ENCODE measurements at places on chromosomes 2 and 18.

GRCh38 chr2:29632018-29632417 is 289.4 kb downstream of the ALK start:
- H3K36me3 ChIP-seq = no peaks in the 10 kb centered on the region
- no peak overlapping the region for H3K4me3 ChIP-seq
- no peak for DNase-seq
- no peak overlapping the region for H3K27ac ChIP-seq
- H3K27me3 ChIP-seq = no peaks in the 10 kb centered on the region

DNA sequence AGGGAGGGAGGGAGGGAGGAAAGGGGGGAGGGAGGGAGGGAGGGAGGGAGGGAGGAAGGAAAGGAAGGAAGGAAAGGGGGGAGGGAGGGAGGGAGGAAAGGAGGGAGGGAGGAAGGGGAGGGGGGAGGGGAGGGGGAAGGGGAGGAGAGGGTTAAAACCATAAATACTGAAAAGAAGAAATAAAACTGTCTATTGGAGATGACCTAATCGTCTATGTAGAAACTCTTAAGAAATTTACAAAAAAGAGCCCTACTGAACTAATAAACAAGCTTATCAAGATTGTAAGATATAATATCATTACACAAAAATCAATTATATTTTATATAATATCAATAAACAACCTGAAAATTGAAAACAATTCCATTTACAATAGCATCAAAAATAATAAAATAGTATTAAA is 32.3 kb upstream of the CTDP1 start:
- no peak for DNase-seq
- H3K4me3 ChIP-seq = no peak overlapping the region

- H3K27me3 ChIP-seq = no peaks in the 10 kb centered on the region
- no peak for DNase-seq
- no peaks in the 10 kb centered on the region for H3K4me1 ChIP-seq
- no peak overlapping the region for H3K4me3 ChIP-seq
Observed at GRCh38 chr2:150624001-150624401, 136.5 kb upstream of the RND3 start.

GRCh38 chr2:36433311-36434217 is 78.0 kb downstream of the CRIM1 start:
- no peaks in the 10 kb centered on the region for H3K27me3 ChIP-seq
- no peak for DNase-seq
- H3K4me3 ChIP-seq = no peak overlapping the region

DNA sequence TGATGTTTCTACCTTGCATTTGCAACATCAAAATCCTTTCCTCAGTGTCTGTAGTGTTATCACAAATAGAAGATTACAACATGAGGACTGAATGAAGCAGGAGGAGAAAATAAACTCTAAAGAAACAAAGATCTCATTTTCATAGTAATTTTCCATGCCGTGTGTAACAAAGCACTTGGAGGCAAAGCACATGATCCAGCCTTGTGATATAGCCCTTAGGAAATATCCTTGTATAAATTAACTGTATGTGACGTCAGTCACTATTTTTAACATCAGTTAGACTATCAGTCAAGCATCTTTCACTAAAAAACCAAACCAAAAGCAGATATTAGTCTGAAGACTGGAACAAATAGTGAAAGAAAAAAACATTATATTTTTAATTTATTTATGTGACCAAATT is 492.1 kb upstream of the CNTNAP5 start:
- no peaks in the 10 kb centered on the region for H3K27me3 ChIP-seq
- DNase-seq = no peak
- no peaks in the 10 kb centered on the region for H3K4me1 ChIP-seq

DNA sequence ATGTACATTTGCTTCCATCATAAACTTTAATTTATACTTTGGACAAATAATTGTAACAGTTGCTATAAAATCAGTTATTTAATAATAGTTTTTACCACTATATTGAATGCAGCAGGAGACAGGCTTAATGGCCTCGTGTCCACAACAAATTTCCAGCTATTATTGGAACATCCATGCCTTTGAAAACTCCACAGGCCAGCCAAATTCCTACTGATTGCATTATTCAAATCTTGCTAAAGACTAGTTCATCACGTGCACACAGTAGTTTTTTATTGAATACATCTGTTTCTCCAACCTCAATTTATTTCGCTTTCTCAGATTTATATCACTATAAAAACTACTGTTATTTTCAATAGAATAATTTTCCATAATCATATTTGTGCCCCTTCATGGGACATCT is 18.4 kb upstream of the PTPRM start:
- H3K4me1 ChIP-seq = no peaks in the 10 kb centered on the region
- H3K27ac ChIP-seq = no peak overlapping the region
- H3K36me3 ChIP-seq = no peaks in the 10 kb centered on the region
- no peaks in the 10 kb centered on the region for H3K27me3 ChIP-seq

DNA sequence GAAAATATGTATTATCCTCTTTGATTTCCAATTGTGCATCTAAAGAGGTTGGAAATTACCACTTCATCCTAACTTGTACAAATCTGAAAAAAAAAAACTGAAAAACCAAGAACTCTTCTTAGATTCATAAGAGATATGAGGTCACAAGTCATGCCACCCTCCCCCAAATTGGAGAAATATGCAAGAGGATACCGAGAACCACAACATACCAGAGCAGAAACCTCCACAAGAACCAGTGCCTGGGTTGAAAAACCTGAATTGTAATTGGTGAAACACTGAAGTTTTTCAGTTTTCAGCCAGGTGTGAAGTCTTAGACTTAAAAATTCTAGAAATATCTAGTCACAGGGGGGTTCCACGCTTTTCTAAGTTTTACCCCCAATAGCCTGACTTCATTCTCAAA is 1029.5 kb upstream of the LRRTM1 start:
- H3K4me3 ChIP-seq = no peak overlapping the region
- H3K36me3 ChIP-seq = no peaks in the 10 kb centered on the region
- DNase-seq = no peak
- no peaks in the 10 kb centered on the region for H3K27me3 ChIP-seq

DNA sequence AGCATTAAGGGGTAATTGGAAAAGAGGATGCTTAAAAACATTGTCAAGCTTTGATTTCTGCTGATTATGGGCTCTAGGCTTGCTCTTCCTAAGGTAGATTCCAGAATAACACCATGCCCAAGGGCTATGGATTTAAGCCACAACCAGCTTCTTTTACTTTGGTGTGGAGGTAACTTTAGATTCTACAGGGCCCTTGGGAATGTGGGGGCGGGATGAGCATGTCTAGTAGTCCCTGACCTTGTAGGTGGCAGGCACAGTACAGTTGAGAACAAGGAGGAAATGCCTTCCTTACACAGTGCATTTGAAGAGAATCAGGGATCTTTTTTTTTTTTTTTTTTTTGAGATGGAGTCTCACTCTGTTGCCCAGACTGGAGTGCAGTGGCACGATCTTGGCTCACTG is 364.2 kb downstream of the NYAP2 start:
- DNase-seq = no peak
- H3K4me3 ChIP-seq = no peak overlapping the region
- no peaks in the 10 kb centered on the region for H3K27me3 ChIP-seq
- no peak overlapping the region for H3K27ac ChIP-seq

- H3K36me3 ChIP-seq = no peaks in the 10 kb centered on the region
- H3K4me3 ChIP-seq = no peak overlapping the region
- no peak for DNase-seq
- H3K27me3 ChIP-seq = no peaks in the 10 kb centered on the region
- H3K27ac ChIP-seq = no peak overlapping the region
Observed at GRCh38 chr18:78753240-78753639, 226.4 kb upstream of the SALL3 start.

DNA sequence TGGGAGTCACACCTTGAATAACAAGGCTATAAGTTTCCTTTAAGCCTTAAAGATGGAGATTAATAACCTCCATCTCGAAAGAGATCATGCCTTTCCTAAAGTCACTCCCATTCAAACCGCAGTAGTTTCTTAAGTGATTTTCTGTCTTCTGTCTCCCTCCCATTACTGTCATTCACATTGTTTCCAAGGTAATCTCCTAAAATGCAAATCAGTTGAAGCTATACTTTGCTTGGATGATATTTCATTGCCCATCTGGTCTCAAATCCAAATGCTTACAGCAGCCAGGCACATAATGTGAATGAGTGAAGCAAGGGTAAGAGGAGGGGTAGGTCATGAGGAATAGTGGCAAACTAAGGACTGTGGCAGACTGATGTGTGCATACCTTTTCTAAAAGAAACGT is 116.4 kb downstream of the CCDC141 start:
- no peak overlapping the region for H3K27ac ChIP-seq
- no peaks in the 10 kb centered on the region for H3K36me3 ChIP-seq
- H3K4me3 ChIP-seq = no peak overlapping the region
- H3K27me3 ChIP-seq = no peaks in the 10 kb centered on the region

- H3K4me1 ChIP-seq = peaks cover 9% of the 10 kb centered on the region
- H3K4me3 ChIP-seq = no peak overlapping the region
- H3K27me3 ChIP-seq = no peaks in the 10 kb centered on the region
- no peak for DNase-seq
- H3K36me3 ChIP-seq = no peaks in the 10 kb centered on the region
- H3K27ac ChIP-seq = no peak overlapping the region
Observed at GRCh38 chr2:223945755-223946154, 620 bp upstream of the WDFY1 start.

DNA sequence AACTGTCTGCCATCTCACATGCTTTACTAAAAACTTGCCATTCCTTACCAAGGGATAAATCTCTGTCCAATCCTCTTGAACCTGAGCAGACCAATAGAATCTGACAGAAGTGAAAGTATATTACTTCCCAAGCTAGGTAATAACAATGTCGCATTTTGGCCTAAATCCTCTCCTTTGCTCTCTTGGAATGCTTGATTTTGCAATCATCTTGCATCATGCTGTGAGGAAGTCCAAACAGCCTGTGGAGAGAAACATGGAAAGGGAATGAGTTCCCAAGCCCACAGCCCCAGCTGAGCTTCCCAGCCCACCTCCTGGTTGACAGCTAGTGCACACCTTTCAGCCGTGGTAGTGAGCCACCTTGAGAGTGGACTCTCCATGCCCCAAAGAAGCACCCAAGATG is 540.6 kb downstream of the STK39 start:
- H3K36me3 ChIP-seq = no peaks in the 10 kb centered on the region
- H3K27me3 ChIP-seq = no peaks in the 10 kb centered on the region
- H3K4me1 ChIP-seq = no peaks in the 10 kb centered on the region
- DNase-seq = no peak
- H3K27ac ChIP-seq = no peak overlapping the region

DNA sequence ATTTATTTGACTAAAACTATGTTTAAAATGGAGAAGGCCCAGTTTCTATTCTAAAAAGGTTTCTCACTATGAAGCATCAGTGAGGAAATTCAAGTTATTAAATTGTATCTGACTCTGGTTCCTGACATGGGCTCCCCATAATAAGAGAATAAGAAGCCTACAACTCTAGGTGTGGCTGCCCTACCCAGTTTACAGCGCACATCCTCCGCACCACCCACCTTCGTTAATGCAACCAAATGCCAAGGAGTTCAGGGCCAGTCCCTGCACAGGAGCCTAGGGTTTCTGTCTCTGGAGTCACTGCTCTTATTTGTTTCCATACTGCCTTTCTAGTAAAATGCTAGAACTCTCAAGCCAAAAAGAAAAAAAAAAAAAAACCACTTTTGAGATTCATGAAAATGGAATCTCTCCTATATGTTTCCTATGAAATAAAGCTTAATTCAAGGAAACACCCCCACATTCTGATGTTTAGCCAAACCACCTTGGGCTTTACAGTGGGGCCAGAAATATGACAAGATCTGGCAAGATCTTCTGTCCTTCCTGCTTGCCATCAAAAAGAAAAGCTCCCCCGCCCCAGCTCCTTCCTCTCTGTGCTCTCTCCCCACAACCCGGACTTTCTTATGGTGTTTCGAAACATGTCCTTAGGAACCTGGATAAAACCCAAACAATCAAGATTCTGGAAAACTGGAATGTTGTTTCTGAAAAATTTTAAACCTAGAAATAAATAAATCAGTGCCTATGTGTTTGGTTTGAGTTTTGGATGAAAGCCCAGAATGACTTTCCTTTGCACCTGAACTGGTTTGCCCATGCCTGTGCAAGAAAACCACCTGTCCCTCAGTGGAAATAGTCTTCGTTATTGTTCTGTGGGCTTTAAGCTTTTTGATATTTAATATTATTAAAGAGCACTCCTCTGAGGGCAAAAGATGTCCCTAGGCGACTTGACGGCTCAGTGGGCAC is 136.7 kb downstream of the SP3 start:
- no peak for DNase-seq
- no peaks in the 10 kb centered on the region for H3K4me1 ChIP-seq
- no peak overlapping the region for H3K27ac ChIP-seq
- peaks cover 6% of the 10 kb centered on the region for H3K27me3 ChIP-seq
- H3K4me3 ChIP-seq = no peak overlapping the region
- H3K36me3 ChIP-seq = no peaks in the 10 kb centered on the region

DNA sequence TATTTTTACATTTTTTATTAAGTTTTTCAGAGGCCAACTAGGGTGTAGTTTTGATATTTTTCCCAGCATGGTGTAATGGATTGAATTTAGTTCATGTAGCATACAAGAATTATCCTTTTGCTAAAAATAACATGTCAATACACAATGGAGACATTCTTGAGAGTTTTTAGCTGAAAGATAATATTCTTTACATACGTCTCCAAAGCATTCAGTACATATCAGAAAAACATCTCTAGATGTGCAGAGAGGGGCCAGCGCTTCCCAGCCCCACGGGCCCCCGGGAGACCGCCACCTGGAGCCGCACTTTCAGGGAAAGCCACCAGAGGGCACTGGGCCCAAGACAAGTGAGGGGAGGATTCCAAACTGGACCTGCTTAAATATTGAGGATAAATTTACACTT is 499.4 kb downstream of the GALR1 start:
- no peaks in the 10 kb centered on the region for H3K4me1 ChIP-seq
- no peak for DNase-seq
- no peaks in the 10 kb centered on the region for H3K36me3 ChIP-seq
- H3K27me3 ChIP-seq = no peaks in the 10 kb centered on the region
- H3K27ac ChIP-seq = no peak overlapping the region

DNA sequence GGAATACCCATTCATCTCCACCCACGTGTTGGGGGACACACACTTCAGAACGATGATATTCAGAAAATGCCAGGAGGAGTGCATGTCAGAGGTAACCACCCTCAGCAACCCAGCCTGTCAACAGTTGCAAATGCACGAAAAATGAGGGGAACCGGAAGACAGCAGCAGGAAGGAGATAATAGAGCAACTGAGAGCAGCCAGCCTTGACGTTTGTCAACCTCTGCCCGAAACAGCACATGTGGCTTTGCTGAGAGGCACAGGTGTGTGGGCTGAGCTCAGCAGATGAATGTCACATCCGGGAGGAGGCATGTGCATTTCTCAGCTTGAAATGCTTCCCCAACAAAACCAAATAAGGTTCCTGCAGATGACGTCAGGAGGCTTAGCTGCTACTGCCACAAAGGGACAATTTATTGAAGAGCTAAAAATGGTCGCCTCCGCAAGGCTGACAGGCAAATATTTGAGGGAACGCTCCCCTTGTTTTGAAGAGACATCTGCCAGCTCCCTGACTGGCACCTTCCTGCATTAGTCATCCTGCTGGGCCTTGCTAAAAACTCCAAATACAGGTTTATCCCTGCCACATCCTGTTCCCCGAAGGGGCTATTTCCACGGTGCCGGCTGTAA is 419.0 kb downstream of the NBAS start:
- no peaks in the 10 kb centered on the region for H3K36me3 ChIP-seq
- H3K27ac ChIP-seq = no peak overlapping the region
- H3K27me3 ChIP-seq = no peaks in the 10 kb centered on the region
- H3K4me1 ChIP-seq = no peaks in the 10 kb centered on the region

- no peak overlapping the region for H3K4me3 ChIP-seq
- no peak for DNase-seq
- H3K36me3 ChIP-seq = peaks cover 40% of the 10 kb centered on the region
- no peaks in the 10 kb centered on the region for H3K27me3 ChIP-seq
- no peaks in the 10 kb centered on the region for H3K4me1 ChIP-seq
Observed at GRCh38 chr2:177535958-177536504, 143.5 kb downstream of the AGPS start.

GRCh38 chr2:85244828-85245227 is 83.0 kb downstream of the TGOLN2 start:
- no peak for DNase-seq
- no peak overlapping the region for H3K27ac ChIP-seq
- H3K4me1 ChIP-seq = no peaks in the 10 kb centered on the region
- no peak overlapping the region for H3K4me3 ChIP-seq
- H3K27me3 ChIP-seq = no peaks in the 10 kb centered on the region

Data from CD14-positive monocyte (primary cell).